ENCODE measurements at places on chromosomes 6 and 20.

- no peak for DNase-seq
These were observed 1022.2 kb upstream of the GJE1 start for GRCh38 chr6:141110481-141110880.

GRCh38 chr20:23047738-23048214 is 1.7 kb downstream of the THBD start:
- no peak for DNase-seq

GRCh38 chr6:54802775-54803634 is 43.6 kb upstream of the FAM83B start:
- DNase-seq = no peak

GRCh38 chr6:135418040-135418760 is 79.3 kb downstream of the AHI1 start:
- no peak for DNase-seq

GRCh38 chr6:25157183-25157582 is 122.0 kb upstream of the CARMIL1 start:
- no peak for DNase-seq

DNA sequence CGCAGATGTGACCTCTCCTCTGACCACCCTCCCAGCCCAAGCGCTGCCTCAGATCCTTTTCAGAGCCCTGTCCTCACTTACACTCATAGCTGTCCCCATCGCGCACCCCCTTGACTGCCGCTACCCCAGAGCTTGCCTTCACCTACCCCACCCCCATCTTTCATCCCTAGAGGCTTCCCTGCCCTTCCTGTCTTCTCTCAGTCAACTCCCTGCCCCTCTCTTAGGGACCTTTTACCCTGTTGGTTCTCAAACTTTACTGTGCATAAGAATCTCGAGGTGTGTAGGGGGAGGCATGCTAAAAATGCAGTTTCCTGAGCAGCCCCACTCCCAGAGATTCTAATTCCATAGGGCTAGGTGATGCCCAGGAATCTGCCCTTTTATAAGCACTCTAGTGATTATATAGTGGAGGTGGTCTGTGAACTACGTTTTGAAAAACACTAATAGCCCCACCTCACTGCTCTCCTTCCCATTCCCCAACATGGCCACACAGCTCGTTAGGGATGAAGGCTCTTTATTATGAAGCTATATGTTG is 725 bp downstream of the TM9SF4 start:
- no peak for DNase-seq

GRCh38 chr6:95601133-95601532 is 23.8 kb downstream of the MANEA start:
- DNase-seq = no peak

DNA sequence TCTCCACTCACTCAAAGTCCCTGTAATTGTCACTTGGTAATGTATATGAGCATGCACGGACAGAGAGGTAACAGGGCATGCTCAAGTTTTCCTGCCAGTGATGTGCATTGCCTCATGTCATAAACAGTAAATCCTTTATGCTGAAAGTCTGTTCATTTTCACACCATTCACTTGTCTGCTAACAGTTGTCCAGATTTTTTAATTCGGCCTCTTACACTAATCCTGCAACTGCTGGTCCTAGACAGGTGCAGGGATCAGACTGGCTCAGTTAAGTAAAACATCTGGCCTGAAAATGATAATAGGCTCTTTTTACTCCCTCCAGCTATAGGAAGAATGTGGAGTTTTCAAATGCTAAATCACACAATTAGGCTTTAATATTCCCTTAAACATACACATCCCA is 185.4 kb upstream of the VGLL2 start:
- DNase-seq = no peak

DNA sequence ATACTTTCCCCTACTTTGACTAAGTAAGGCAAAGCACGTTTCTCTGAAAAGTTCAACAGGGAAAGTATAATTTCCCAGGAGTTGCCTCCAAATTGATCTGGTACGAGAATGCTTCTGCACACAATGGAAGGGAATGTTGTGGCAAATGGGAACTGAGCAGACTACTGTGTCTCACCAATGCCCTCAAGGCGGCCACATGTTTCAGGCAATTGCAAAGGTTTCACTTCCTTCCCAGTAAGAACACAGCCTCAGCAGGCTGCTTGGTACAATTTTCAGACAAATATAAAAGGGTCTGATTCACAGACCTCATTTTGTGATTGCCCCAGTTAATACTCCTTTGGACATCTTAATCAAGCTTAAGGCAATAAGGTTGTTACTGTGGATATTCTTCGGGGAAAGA is 71.2 kb downstream of the KIAA0319 start:
- no peak for DNase-seq

GRCh38 chr6:142331075-142331551 is 29.3 kb downstream of the ADGRG6 start:
- DNase-seq = peak; percentile 13

DNA sequence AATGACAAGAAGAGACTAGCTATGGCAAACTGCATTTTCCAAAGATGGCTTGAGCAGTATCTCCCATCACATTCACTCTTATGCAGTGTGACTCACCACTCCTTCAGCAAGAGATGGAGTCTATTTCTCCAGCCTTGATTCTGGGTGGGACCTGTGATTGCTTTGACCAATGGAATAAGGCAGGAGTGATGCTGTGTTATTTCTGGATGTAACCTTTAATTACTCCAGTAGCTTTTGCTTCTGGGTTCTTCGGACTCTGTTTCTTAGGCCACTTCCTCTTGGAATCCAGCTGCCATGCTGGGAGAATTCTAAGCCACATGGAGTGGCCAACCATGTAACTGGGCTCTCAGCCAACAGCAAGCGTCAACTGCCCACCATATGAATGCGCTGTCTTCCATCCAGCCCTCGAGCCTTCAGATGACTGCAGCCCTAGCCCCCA is 50.7 kb downstream of the TGM2 start:
- no peak for DNase-seq

GRCh38 chr6:133092771-133093170 is 148.4 kb upstream of the EYA4 start:
- DNase-seq = no peak

DNA sequence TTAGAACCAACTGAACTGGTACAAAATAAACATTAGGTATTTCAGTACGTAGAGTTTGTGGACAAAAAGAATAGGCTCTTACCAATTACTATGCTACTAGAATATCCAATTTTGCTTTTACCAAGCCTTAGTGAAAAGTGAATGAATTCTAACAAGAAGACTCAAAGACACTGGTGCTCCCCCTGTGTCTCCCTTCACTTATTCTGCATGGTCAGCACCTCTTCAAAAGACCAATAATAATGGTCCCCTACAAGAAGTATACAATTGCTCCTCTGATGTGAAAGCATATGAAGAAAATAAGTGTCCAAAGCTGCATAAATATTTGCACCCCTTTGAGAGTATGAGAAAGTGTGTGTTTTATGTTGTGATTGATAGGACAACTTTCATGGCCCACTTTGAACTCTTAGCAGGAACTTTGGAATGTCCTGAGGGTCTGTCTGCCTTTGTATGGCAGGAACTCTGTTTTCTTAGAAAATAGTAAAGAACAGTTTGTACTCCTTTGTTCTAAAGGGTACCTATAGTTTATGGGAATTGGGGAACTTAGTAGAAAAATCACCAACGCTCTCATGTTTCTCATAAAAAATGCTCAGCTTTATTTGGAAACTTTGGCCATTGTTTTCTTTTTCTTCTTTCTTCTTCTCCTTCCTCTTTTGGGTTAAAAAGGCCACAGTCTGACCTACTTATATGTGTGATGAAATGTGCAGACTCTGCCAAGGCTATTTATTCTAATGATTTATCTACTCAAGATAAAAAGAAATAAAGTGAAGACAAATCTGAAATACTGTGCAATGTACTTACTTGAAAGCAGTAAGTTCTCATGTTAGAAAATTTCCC is 352.4 kb downstream of the LAMA2 start:
- no peak for DNase-seq

- no peak for DNase-seq
These were observed 54.3 kb upstream of the GMPR start for GRCh38 chr6:16184129-16184528.

- peak; percentile 51 for DNase-seq
These were observed 34.2 kb upstream of the MDGA1 start for GRCh38 chr6:37731888-37732287.

DNA sequence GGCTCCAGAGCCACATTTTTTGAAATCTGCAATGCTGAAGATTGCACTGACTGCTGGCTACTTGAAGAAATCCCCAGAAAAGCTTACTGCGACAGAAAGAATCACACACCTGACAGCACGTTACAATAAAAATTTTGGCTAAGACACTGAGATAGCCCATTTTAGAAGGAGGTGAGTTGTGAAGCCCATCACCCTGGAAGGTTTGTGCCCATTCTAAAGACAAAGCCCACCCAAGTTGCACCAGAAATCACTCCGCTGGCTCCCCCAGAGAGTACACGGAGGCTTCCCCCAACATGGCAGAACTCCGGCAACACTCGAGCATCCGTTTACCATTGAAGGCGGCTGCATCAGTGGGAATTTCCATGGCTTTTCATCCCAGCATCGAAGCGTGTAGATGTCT is 29.4 kb downstream of the LPA start:
- DNase-seq = no peak

GRCh38 chr6:105213272-105213671 is 33.5 kb upstream of the POPDC3 start:
- DNase-seq = no peak

DNA sequence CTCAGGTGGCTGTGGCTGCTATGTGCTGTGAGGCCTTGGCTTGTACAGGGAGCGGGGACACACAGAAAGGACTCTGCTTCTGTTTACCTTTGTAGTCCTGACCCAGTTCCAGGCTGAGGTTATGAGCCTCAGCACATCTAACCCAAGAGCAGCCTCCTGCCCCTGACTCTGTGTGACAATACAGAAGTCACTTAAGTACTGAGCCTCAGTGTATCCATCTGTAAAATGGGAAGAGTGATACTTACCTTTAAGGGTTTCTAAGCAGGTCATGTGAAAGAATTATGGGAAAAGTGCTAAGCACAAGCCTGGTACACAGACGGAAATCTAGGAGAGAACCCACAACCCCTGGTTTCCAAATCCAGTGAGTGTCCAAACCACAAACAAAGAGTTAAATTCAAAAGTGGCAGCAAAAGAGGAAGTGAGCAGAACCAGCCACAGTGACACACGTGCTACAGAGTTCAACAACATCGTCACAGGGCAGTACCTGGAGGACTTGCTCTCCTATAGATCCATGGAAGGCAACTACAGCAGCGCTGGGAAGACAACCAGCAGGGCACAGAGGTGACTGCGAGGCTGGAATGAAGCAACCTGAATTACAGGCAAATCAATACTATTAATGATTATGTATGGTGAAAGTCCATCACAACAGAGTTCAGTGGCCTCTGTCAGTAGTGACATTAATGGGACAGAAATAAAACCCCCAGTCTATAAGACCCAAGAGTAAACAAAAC is 12.5 kb downstream of the TRIM26 start:
- no peak for DNase-seq

DNA sequence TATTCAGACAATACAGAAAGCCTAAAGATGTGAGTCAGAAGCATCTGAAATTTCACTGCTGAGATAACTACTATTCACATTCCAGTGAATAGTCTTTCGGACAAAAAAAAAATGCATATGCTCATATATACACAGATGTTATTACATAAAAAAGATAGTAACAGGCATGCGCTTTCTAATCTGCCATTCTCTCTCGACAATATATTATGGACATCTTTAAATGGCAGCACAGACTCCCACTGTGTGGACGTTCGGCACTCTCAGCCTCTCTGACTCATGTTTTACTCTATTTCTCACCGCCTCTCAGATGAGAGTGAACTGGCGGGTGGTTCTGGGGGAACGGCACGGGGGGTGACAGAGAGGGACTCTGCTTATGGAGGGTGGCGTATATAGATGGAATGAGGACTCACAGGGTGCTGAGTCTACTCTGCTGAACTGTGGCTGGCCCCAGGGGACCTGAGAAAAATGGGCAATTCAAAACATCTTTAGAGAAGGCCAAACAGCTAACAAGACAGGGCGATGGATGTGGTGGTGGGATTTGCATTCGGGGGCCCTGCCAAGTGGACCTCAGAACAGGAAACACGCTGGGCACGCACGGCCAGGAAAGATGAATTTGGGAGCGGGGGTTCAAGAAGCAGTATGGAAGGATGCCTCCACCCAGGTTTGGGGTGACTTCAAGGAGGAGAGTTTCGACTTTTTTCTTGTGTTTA is 68.9 kb downstream of the MDGA1 start:
- no peak for DNase-seq

DNA sequence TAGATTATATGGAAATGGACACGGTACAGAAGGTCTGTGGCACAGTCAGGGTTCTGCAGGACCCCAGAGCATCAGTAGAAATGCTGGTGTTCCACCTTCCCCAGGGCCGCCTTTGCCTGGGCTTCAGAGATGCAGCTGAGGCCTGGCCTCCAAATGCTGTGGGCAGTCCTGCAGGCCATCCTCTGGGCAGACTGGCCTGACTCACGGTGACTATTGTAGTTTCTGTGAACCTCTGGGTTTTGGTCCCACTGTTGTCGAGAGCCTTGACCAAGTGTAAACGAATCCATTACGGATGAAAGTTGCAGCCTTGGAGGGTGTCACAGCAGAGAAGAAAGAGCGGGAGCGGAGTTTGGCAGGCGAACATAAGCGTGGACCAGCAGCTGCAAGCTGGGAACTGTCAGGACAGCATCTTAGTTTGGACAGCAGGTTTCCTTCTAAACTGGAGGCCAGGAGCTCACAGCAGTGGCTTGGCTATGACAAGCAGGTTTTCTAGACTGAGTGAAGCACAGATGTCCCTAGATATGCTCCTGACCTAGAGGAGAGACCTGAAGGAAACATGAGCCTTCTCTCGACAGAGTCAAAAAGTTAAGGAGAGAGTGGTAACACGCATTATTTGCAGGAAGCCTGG is 46.2 kb upstream of the BCLAF1 start:
- no peak for DNase-seq

DNA sequence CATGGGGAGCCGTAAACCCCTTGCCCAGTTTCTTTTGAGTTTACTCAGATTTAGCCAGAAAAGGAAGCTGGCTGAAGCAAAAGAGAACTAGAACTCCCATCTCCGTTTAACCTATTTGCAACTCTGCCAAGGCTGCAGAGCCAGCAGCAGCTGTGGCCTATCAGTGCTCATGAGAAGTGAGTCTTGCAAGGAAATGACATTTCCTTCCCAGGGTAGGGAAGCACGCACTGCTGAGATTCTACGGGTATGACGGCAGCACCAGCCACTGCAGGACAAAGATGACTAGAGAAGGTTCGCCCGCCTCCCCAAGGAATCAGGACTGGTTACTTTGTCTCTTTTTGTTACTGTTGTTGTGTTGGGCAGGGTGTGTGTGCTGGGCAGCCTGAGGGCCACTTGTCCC is 47.6 kb downstream of the PPP1R3G start:
- DNase-seq = no peak

- DNase-seq = no peak
These were observed 30.9 kb upstream of the NEDD9 start for GRCh38 chr6:11263291-11263775.
